Right hindlimb (tissue), 1 donor: ENCODE measurements at places on chromosomes 3 and 15.

DNA sequence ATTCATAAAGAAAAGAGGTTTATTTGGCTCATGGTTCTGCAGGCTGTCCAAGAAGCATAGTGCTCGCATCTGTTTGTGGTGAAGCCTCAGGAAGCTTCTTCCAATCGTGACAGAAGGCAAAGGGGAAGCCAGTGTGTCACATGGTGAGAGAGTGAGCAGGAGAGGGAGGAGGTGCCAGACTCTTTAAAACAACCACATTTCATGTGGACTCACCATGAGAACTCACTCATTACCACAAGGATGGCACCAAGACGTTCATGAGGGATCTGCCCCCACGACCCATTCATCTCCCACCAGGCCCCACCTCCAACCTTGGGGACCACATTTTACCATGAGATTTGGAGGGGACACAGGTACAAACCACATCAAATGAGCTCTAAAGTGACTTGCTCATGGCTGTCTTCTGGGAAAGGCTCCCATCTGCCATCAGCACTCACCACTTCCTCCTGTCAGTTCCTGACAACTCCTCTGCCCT is 327.3 kb upstream of the TLE3 start:
- DNase-seq, result no peak

GRCh38 chr3:27528791-27529190 is 44.6 kb upstream of the SLC4A7 start:
- no peak for DNase-seq

DNA sequence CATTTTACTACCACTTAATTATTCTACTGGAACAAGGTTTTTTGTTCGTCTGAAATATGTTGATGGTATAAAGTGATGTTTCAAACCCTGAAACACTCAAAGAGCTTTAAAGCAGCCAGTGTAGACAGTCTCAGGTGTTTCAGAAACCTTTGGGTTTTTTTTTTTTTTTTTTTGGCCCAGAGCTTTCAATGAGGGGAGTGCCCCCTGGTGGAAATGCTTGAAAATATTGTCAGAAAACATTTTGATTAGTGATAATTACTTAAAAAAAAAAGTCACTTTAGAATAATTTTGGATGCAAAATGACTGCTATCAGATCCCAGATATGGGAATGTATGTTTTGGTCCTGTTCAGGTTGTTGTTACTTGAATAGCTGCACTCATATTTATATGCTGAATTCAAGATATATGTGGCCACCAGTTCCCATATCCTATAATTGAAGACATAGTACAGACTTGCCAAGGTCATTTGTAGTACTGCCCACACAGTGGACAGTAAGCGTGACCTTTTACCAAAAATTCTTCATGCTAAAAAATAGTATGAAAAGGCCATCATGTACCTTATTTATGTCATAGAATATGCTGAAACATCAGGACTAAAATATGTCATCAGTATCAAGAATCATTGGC is 35.9 kb downstream of the SATB1 start:
- no peak for DNase-seq

GRCh38 chr3:46897829-46898320 is 20.4 kb downstream of the PTH1R start:
- DNase-seq, result peak; percentile 7

DNA sequence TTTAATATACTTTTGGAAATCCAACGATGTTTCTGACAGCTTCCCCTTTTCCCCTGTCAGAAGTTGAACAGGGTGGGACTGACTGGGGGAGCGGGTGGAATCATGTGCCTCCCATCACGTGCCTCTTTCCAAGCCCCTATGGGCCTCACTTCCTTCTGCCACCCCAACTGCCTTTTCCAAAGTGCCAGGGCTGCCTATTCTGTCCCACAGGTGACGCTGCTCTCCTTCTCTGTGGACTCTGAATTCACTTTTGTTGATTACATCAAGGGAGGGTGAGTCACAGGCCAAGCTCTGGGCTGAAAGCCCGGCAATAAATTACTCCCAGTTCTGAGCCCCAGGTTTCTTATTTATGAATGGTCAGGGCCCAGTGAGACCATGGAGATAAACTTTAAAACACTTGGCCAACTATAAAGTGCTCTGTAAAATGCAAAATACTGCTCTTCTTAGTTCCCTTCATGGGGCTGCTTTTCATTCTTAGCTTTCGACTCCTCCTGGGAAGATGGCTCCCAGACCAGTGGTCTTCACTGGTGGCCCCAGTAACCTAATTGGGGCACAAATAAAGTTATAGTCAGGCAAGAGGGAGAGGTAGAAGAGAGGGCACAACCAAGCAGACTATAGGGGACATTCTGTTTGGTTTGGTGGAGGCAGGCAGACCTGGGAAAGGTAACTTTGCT is 12.3 kb downstream of the CPNE9 start:
- peak; percentile 56 for DNase-seq

DNA sequence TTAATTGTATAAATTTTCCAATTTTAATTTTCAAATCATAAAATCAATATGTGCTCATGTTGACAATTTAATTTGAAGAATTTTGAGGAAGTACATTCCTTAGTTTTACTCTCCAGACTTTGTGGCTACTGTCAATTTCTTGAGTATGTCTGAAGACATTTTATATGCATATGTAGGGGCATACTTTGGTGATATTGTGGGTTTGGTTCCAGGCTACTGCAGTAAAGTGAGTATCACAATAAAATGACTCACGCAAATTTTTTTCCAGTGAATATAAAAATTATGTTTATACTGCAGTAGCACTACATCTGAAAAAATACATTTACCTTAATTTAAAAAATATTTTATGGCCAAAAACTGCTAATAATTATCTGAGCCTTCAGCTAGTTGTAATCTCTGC is 123.2 kb upstream of the PLCL2 start:
- no peak for DNase-seq

DNA sequence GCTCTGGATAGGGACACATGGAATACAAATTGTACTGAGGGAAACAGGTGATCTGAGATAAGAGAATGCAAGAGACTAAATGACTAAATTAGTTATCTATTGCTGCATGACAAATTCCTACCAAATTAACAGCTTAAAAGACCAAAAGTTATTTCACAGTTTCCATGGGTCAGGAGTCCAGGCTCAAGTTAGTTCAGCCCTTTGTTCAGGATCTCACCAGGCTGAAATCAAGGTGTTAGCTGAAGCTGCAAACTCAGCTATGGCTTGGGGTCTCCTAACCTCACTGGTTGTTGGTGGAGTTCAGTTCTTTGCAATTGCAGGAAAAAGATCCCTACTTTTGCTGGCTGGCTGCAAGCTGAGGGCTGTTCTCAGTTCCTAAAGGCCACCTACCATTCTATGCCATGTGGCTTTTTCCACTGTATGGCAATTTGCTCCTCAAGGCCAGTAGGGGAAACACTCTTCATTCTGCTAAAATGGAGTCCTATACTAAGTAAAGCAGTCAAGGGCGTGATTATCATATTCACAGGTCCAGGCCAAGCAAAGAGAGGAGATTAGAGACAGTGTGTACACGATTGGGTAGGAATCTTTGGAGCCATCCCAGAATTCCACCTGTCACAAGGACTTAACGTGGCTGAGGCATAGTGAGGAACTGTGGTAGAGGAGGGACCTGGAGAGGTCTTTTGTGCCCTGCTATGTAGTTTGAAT is 53.7 kb downstream of the THRB start:
- DNase-seq, result no peak

DNA sequence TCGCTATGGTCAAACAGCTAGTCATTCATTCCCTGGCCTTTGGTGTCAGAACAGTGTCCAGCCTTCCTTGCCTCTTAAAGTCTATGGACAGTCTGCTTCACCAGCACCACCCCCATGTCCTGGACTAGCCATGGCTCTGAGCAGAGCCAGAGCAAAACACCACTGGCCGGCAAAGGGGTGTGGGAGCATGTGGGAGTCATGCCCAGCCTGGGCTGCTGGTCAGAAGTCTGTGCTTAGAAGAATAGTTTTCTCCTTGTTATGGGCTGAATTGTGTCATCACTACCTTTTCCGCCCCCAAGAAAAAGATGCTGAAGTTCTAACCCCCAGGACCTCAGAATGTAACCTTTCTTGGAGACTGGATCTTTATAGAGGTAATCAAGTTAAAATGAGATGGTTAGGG is 132.9 kb upstream of the LPP start:
- DNase-seq, result no peak

DNA sequence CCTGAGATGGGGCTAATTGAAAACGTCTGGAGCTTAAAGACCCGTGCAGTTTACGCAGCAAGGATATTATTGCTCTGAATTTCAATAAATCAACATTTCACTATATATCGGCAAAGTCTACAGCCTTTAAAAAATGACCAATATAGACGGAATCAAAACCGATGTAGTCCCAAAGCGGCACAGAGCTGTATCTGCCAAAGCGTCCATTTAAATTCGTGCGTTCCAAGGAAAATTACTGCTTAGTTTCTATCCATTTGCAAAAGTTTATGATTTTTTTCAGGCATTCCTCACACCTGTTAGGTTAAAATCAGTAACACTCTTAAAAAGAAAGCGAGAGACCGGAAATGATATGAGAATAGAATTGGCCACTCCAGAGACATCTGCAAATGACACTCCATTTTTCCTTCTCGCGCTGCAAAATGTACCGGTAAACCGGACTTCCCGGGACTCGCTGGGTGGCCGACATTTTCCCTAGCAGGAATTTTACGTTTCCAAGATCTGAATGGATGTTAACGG is 777 bp upstream of the EIF4A2 start:
- no peak for DNase-seq

DNA sequence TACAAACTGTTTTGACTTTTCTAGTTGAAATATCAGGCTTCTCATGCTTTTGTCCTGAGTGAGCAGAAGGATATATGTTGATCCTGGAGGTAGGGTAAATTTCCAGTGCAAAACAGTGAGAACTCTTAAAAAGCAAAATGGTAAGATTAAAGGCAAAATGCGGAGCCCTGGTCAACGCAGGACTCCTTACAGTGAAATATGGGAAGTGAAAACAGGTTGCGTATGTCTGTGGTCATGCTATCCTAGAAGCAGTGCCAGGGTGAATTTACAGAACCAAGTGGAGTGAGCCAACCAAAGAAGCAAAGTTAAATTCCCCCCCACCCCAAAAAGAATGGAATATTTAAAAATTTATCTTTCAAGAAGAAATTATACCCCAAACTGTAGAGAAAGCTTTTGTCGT is 256.4 kb downstream of the NR2F2 start:
- DNase-seq, result no peak

DNA sequence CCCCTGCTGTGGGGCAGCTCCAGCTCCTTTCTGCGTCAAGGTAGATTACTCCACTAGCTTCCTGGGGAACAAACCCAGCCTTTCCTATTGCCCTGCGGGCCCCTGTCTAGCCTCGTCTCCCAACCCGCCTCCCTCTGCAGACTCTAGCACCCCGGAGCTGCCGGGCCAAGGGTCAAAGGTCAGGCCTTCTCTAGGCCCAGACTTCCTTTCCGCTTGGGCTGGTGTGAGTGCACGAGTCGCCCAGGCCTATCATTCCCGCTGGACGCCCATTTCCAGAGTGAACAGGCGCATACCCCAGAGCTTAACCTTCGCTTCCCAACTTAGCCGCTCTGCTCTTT is 11.6 kb upstream of the ONECUT1 start:
- no peak for DNase-seq

DNA sequence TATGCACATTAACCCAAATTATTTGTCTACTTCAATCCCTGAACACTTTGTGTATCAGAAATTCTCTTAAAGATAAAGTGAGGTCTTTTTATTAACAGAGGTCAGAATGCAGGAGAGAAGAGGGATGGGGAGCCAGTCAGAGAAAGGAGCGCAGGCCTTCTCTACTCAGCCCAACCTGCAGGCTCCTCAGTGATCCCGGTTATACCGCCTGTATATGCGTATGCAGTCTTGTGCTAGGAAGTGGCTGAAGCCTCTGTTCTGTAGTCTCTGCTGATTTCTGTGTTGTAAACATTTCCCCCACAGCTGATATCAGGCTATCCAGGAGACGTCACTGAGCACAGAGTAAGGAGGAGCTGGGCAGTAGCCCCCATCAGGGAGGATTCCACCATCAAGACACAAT is 57.9 kb downstream of the ABHD5 start:
- no peak for DNase-seq

GRCh38 chr3:128864351-128864811 is 15.0 kb upstream of the ACAD9 start:
- peak; percentile 44 for DNase-seq

- DNase-seq, result no peak
Measured at GRCh38 chr3:10747341-10747740, 68.7 kb upstream of the SLC6A11 start.

- DNase-seq, result peak; percentile 50
Measured at GRCh38 chr15:94080416-94080815, 150.9 kb upstream of the MCTP2 start.

GRCh38 chr3:41489231-41489630 is 289.9 kb downstream of the CTNNB1 start:
- DNase-seq, result no peak
